Large intestine (tissue), 12 donors: ENCODE measurements at places on chromosomes 16 and 17. TPM values are rescaled to one million over a fixed set of nuclear protein-coding genes. Genes with fewer than 3 reads are reported as not detected.
A peak's percentile ranks its signal among the peaks of the same experiment; 100 is the strongest.

DNA sequence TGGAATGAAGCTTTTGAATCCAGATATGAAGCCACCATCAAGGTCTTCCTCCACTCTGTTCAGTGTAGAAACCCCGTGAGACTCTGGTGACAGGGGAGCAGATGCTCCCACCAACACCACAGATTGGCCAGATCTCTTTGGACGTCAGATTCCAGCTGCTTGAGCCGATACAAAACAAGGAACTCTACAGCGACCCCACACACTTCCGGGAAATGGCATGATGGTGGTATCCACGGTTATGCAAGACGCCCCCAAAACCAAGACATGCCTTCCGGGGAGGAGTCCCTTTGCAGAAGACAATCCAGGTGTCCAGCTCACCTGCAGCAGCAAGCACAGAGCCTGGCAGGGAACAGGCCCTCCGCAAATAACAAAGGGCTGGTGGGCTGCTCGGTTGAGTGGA lies 19.8 kb upstream of the PITPNA start:
- peaks cover 52% of the 10 kb centered on the region for H3K36me3 ChIP-seq
- H3K4me3 ChIP-seq, result no peak overlapping the region
- H3K27ac ChIP-seq, result no peak overlapping the region

DNA sequence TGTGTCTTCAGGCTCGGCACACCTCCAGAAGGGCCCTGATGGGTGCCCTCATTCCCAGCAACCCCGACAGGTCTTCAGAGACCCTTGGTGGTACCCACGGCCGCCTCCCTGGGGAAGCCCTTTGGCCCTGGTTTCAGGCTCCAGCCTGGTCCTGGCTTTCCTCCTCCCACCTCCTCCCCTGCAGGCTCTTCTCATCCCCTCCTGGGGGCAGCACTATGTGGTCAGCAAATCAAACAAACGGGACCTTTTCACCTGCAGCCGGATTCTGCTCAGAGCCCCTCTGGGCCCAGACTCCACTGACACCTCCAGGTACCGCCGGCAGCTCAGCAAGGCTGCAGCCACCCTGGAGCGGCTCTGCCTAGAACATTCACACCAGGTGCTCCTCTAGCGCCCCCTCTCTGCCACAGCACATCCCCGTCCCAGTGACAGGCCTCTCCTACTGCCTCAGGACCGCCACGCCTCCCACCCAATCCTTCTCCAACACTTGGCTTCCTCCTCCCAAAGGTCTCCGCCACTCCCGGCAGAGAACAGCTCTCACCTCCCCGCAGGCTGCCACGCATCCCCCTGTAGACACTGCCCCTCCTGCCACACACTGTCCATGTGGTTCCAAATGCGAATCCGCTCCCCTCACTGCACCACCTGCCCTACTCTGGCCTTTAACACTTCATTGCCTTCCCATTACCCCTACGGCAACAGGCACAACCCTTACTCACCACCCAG lies 12.0 kb downstream of the CORO7 start:
- no peak overlapping the region for H3K4me3 ChIP-seq
- DNase-seq, result no peak
- peaks cover 2% of the 10 kb centered on the region for H3K4me1 ChIP-seq
- H3K36me3 ChIP-seq, result peaks cover 54% of the 10 kb centered on the region
- no peak overlapping the region for H3K27ac ChIP-seq

- H3K4me3 ChIP-seq, result no peak overlapping the region
- no peaks in the 10 kb centered on the region for H3K4me1 ChIP-seq
- no peaks in the 10 kb centered on the region for H3K27me3 ChIP-seq
- no peak for DNase-seq
- no peaks in the 10 kb centered on the region for H3K36me3 ChIP-seq
These were observed 189.7 kb downstream of the IRX5 start for GRCh38 chr16:55120408-55120807.

DNA sequence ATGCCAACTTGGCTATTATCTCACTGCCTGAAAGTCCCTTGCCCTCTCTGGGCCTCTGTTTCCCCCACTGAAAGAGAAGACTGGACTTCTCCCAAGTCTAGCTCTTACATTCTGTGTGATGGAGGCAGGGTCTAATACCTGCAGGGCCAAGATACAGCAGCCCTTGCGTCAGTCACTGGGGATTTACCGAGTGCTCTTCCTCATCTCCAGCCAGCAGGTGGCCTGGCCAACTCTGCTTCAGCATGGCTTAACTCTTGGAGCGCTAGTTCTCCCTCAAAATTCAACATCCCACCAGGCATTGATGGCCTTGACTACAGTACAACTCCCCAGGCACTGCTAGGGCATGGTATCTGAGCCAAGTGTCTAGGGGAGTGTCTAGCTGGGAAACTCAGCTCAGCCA lies 19.9 kb upstream of the MTMR4 start:
- H3K27ac ChIP-seq, result no peak overlapping the region
- peaks cover 55% of the 10 kb centered on the region for H3K27me3 ChIP-seq
- DNase-seq, result no peak
- H3K36me3 ChIP-seq, result no peaks in the 10 kb centered on the region
- H3K4me1 ChIP-seq, result no peaks in the 10 kb centered on the region

GRCh38 chr16:81066681-81067080 lies 10.4 kb downstream of the C16orf46 start:
- no peak for DNase-seq
- H3K4me3 ChIP-seq, result no peak overlapping the region
- H3K36me3 ChIP-seq, result no peaks in the 10 kb centered on the region
- H3K4me1 ChIP-seq, result no peaks in the 10 kb centered on the region
- no peaks in the 10 kb centered on the region for H3K27me3 ChIP-seq

- no peaks in the 10 kb centered on the region for H3K36me3 ChIP-seq
- H3K4me1 ChIP-seq, result peaks cover 31% of the 10 kb centered on the region
- peaks cover 51% of the 10 kb centered on the region for H3K27me3 ChIP-seq
- no peak for DNase-seq
These were observed at the start of gene MC1R for GRCh38 chr16:89918453-89919347. Gene MC1R, plus strand, starts transcription at chr16:89918862. Its CDS starts 397 bp downstream, at chr16:89919259.

DNA sequence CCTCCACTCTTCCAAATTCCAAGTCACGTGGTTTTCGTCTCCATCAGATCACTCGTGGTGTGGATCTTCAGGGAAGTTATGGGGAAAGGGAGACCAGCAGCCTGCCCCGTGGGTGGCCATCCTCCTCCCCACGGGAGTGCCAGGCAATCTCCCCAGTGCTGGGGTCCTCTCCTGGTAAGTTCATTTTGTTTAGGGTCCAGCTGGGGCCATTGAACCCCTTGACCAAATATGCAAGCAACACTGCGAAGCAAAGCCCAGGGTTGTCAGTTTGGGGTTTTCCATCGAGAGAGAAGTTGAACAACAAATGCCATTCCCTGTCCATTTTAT lies 4.1 kb upstream of the LCMT1 start:
- peaks cover 21% of the 10 kb centered on the region for H3K4me1 ChIP-seq
- DNase-seq, result peak; percentile 27
- H3K27ac ChIP-seq, result peak overlapping the region; percentile 90

DNA sequence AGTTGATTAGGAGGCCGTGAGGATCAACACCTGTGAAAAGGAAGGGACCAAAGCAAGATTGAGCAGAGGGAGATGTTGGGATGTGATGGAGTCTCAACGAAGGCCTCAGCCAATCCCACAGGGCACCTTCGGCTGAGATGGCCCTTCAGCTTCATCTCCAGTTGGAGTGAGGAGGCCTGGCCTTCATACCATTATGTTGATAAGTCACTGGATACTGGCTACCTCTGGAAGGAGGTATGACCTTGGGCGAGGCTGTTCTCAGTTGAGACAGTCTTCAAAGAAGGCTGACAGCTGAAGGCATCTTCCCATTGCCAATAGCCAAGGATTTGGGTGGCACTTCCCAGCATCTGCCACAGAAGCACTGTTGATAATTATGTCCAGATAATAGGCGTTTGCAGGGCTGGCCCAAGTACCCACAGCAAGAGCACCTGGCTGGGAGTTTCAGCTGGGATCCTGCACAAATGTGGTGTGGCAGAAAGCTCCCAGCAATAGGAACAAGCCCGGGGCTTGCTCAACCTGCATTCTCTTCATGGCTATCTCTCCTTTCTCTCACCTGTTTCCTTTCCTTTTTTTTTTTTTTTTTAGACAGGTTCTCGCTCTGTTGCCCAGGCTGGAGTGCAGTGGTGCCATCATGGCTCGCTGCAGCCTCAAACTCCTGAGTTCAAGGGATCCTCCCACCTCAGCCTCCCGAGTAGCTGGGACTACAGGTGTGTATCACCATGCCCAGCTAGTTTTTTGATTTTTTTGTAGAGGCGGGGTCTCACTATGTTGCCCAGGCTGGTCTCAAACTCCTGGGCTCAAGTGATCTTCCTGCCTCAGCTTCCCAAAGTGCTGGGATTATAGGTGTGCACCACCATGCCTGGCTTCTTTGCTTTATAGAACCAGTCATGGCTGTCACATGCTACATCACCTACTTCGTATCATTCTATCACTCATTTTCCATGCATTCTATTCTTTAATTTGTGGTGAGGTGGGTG lies 18.2 kb upstream of the MAP3K14 start:
- no peaks in the 10 kb centered on the region for H3K4me1 ChIP-seq
- H3K27ac ChIP-seq, result no peak overlapping the region
- H3K4me3 ChIP-seq, result no peak overlapping the region
- H3K27me3 ChIP-seq, result no peaks in the 10 kb centered on the region
- H3K36me3 ChIP-seq, result no peaks in the 10 kb centered on the region

DNA sequence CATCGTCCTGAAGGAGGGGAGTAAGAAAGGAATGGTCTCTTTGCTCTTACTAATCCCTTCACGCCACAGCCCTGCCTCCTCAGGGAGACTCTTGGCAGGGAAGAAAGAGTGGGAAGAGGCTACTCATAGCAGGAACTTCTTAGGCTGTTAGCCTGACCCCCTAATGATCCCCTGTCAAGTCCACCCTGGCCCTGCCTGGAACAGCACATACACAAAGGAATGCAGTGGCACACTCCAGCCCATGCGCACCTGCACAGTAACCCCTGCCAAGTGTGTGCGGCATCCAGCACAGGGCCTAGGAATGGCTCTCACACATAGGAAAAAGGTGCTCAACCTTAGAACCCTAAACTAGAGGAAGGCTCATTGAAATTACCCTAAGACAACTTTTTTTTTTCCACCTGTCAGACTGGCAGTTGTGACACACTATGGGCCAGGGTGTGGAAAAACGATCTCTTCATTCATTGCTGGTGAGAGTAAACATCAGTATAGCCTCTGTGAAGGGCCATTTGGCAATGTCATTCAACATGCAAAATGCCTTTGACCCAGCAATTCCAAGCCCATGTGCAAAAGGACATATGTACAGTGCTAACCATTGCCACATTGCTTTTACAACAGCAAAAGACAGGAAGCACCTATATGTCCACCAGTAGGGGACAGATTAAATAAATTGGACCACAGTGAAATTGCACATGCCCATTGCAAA lies 50.1 kb downstream of the PIMREG start:
- peaks cover 13% of the 10 kb centered on the region for H3K27me3 ChIP-seq
- no peak overlapping the region for H3K27ac ChIP-seq
- H3K36me3 ChIP-seq, result no peaks in the 10 kb centered on the region
- H3K4me3 ChIP-seq, result no peak overlapping the region

- no peaks in the 10 kb centered on the region for H3K36me3 ChIP-seq
- no peak for DNase-seq
- no peak overlapping the region for H3K27ac ChIP-seq
- H3K27me3 ChIP-seq, result no peaks in the 10 kb centered on the region
- no peaks in the 10 kb centered on the region for H3K4me1 ChIP-seq
These were observed 27.6 kb downstream of the RMI2 start for GRCh38 chr16:11372829-11373306.

- H3K4me1 ChIP-seq, result peaks cover 7% of the 10 kb centered on the region
- peaks cover 8% of the 10 kb centered on the region for H3K36me3 ChIP-seq
- no peak overlapping the region for H3K4me3 ChIP-seq
- DNase-seq, result no peak
These were observed 12.2 kb downstream of the BANP start for GRCh38 chr16:87963400-87963799.

GRCh38 chr17:59331929-59332748 lies 684 bp downstream of the YPEL2 start:
- no peaks in the 10 kb centered on the region for H3K36me3 ChIP-seq
- peaks cover 30% of the 10 kb centered on the region for H3K4me1 ChIP-seq
- H3K27me3 ChIP-seq, result no peaks in the 10 kb centered on the region
- peak overlapping the region; percentile 94 for H3K4me3 ChIP-seq
- peak overlapping the region; percentile 40 for H3K27ac ChIP-seq
- DNase-seq, result peak; percentile 57

DNA sequence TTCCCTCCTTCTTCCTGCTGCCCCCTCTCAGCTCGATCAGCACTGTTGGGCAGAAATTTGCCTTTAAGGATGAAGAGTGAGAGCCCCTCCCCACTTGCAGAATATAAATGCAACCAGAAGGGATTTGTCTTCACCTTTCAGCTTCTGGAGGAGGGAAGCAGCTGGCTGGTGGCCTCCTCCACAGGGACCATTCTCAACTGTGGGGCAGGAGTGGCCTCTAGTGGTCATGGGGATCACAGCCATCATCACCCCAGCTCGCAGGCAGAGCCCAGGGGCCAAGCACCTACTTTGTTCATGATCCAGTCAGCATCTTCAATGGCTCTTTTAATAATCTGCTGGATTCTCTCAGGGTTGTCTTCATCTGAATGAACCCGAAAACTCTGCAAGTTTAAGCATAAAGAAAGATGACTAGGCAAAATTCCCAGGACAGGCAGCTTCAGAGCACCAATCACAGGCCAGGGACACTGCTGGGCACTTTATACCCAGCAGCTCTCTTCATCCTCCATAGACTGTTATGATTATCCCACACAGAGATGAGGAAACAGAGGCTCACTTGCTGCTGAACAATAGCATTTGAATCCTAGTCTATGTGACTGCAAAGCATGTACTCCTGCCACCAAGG lies 13.1 kb downstream of the LYRM9 start:
- H3K4me1 ChIP-seq, result peaks cover 2% of the 10 kb centered on the region
- peaks cover 17% of the 10 kb centered on the region for H3K36me3 ChIP-seq
- no peak overlapping the region for H3K27ac ChIP-seq
- H3K27me3 ChIP-seq, result no peaks in the 10 kb centered on the region
- peak; percentile 61 for DNase-seq
- H3K4me3 ChIP-seq, result no peak overlapping the region

- peaks cover 58% of the 10 kb centered on the region for H3K36me3 ChIP-seq
- peaks cover 28% of the 10 kb centered on the region for H3K4me1 ChIP-seq
- no peaks in the 10 kb centered on the region for H3K27me3 ChIP-seq
- H3K4me3 ChIP-seq, result no peak overlapping the region
These were observed 14.7 kb upstream of the CAPN15 start for GRCh38 chr16:512802-513201.

GRCh38 chr17:4721203-4722135 lies 9.8 kb upstream of the MED11 start:
- peaks cover 16% of the 10 kb centered on the region for H3K4me1 ChIP-seq
- H3K27me3 ChIP-seq, result no peaks in the 10 kb centered on the region
- peaks cover 44% of the 10 kb centered on the region for H3K36me3 ChIP-seq
- peak; percentile 79 for DNase-seq
- peak overlapping the region; percentile 77 for H3K27ac ChIP-seq

GRCh38 chr17:72407931-72408330 lies 287.1 kb downstream of the SOX9 start:
- no peaks in the 10 kb centered on the region for H3K36me3 ChIP-seq
- DNase-seq, result peak; percentile 48
- peak overlapping the region; percentile 68 for H3K27ac ChIP-seq
- no peaks in the 10 kb centered on the region for H3K27me3 ChIP-seq
- H3K4me3 ChIP-seq, result no peak overlapping the region

- no peak for DNase-seq
- H3K4me1 ChIP-seq, result no peaks in the 10 kb centered on the region
- no peak overlapping the region for H3K27ac ChIP-seq
- no peaks in the 10 kb centered on the region for H3K27me3 ChIP-seq
These were observed 197.3 kb upstream of the WSCD1 start for GRCh38 chr17:5872831-5873230.

GRCh38 chr17:10757067-10757466 lies 27.2 kb upstream of the TMEM220 start:
- no peaks in the 10 kb centered on the region for H3K27me3 ChIP-seq
- H3K4me1 ChIP-seq, result peaks cover 13% of the 10 kb centered on the region
- H3K36me3 ChIP-seq, result peaks cover 30% of the 10 kb centered on the region
- DNase-seq, result no peak
- H3K27ac ChIP-seq, result peak overlapping the region; percentile 39

SLC52A1 gene
- polyA plus RNA-seq, result 3.2 TPM

FBXW10B gene
- 1.9 TPM for polyA plus RNA-seq

STX1B gene
- polyA plus RNA-seq, result 1.9 TPM

RBBP6 gene
- polyA plus RNA-seq, result 61.8 TPM

HIGD1B gene
- 1.8 TPM for polyA plus RNA-seq
